ENCODE measurements at places on chromosomes 2 and 18. TPM values are rescaled to one million over a fixed set of nuclear protein-coding genes. Genes with fewer than 3 reads are reported as not detected.

The C2orf66 gene
- total RNA-seq = not detected

- peaks cover 8% of the 10 kb centered on the region for H3K4me1 ChIP-seq
- no peak overlapping the region for H3K4me3 ChIP-seq
- H3K27ac ChIP-seq = no peak overlapping the region
- no peaks in the 10 kb centered on the region for H3K27me3 ChIP-seq
Observed at GRCh38 chr2:32666704-32667103, 38.9 kb downstream of the TTC27 start.

The FECH gene
- total RNA-seq = 28.8 TPM

GRCh38 chr18:13378150-13378549 lies 159.6 kb downstream of the LDLRAD4 start:
- H3K27ac ChIP-seq = peak overlapping the region; percentile 96
- no peaks in the 10 kb centered on the region for H3K27me3 ChIP-seq
- H3K4me3 ChIP-seq = peak overlapping the region; percentile 56
- H3K36me3 ChIP-seq = peaks cover 1% of the 10 kb centered on the region
- peaks cover 91% of the 10 kb centered on the region for H3K4me1 ChIP-seq

DNA sequence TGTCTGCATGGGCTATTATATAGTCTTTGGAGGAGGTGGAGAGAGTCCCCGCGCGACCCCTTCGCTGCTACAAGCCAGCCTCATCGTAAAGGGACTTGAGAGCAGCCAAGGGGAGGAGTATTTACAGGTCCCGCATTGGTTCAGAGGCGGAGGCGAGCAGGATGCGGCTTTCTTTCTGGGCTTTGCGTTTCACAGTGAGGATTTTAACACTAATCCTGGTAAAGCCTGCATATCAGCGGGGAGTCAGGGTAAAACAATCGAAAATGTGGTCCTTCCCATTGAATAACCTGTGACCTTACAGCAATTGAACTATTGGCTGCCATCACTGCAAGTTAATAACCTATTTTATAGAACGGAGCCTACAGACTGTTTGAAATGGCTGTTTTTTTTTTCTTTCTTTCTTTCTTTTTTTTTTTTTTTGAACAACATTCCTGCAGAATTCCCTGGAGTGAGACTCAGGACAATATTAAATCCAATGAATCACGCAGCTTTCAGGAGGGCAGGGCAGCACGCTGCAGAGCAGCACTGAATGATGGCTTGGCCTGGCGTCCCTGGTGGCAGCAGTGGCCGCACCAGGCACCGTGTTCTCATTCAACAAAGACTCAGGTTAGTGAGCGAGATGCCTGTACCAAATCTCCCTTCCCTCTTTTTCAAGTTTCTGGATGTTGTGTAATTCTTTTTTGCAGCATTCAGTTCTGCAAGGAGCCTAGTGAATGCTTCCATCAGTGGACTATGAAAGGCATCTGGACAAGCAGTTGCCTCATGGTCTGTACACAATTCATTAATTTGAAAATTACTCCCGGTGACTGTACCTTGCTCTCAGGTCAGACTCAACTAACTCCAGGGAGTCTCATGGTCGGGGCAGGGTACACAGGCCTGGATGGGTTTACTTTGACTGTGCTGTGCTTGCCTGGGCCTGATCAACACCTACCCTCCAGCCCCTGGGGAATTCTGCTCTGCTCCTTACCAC lies 19.8 kb downstream of the SMIM21 start:
- peaks cover 12% of the 10 kb centered on the region for H3K27me3 ChIP-seq
- H3K36me3 ChIP-seq = no peaks in the 10 kb centered on the region
- no peak overlapping the region for H3K27ac ChIP-seq
- H3K4me1 ChIP-seq = peaks cover 13% of the 10 kb centered on the region
- no peak for DNase-seq

DNA sequence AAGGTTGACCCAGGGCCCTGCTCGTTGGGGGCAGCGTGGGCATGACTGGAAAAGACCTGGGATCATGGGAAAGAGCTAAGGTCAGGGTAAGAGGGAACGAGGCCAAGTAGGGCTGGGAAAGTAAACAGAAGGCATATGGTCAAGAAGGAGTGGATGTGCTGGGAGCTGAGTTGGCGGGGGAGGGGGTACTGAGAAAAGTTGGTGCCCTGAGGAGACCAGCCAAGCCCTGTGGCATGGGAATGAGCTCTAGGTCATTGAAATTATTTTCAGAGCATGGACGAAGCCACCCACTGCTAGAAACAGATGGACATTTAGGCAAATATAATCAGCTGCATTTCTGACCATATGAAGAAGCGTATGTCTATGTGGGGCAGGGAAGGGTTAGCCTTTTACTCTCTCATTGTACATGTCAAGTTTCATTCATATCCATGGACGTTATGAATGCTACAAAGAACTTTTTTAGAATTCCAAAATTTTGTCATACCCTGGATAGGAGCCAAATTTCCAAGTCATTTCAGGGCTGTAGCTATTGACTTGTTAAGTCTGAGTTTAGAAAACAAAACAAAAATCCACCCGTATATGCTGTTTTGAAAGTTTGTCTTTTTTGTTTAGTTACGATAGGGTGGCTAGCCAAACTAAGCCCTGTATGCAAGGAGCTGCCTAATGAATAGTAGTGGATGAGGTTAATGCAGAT lies 19.1 kb downstream of the MAPRE2 start:
- peaks cover 52% of the 10 kb centered on the region for H3K4me1 ChIP-seq
- H3K27ac ChIP-seq = no peak overlapping the region
- H3K36me3 ChIP-seq = peaks cover 3% of the 10 kb centered on the region
- no peak overlapping the region for H3K4me3 ChIP-seq
- DNase-seq = no peak

GRCh38 chr2:8611700-8612099 lies 70.2 kb upstream of the ID2 start:
- H3K27me3 ChIP-seq = peaks cover 3% of the 10 kb centered on the region
- no peaks in the 10 kb centered on the region for H3K36me3 ChIP-seq
- no peak overlapping the region for H3K4me3 ChIP-seq
- H3K27ac ChIP-seq = no peak overlapping the region

- H3K4me1 ChIP-seq = peaks cover 12% of the 10 kb centered on the region
- H3K27me3 ChIP-seq = no peaks in the 10 kb centered on the region
- no peak overlapping the region for H3K4me3 ChIP-seq
- no peak overlapping the region for H3K27ac ChIP-seq
- DNase-seq = no peak
- H3K36me3 ChIP-seq = no peaks in the 10 kb centered on the region
Observed at GRCh38 chr2:12602661-12603060, 114.1 kb upstream of the TRIB2 start.

- H3K4me3 ChIP-seq = no peak overlapping the region
- DNase-seq = no peak
- no peaks in the 10 kb centered on the region for H3K36me3 ChIP-seq
- no peaks in the 10 kb centered on the region for H3K27me3 ChIP-seq
- no peaks in the 10 kb centered on the region for H3K4me1 ChIP-seq
- no peak overlapping the region for H3K27ac ChIP-seq
Observed at GRCh38 chr2:52697690-52698089, 1069.9 kb upstream of the CHAC2 start.

- no peak overlapping the region for H3K4me3 ChIP-seq
- no peak for DNase-seq
- no peaks in the 10 kb centered on the region for H3K36me3 ChIP-seq
Observed at GRCh38 chr2:9029721-9030120, 26.2 kb upstream of the MBOAT2 start.

DNA sequence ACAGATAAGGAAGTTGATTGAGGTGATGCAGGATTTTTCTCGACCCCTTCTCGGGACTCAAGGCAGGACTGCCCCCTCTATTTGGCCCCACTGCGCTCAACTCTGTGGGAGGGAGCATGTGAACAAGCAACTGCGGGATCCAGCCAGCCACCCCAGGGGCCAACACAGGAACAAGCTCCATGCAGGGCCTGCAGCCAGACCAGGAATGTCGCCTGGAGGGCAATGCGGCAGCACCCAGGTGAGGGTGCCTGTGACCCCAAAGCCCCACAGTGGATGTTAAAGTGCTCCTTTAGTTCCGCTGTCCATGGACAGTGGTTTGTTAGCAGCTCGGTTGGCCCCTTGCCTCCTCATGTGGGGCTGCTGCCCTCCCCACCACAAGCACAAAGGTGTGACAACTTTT lies 57.1 kb downstream of the HRH4 start:
- DNase-seq = no peak
- H3K4me3 ChIP-seq = no peak overlapping the region
- H3K27me3 ChIP-seq = no peaks in the 10 kb centered on the region
- no peak overlapping the region for H3K27ac ChIP-seq

The UGT1A5 gene
- not detected for total RNA-seq

DNA sequence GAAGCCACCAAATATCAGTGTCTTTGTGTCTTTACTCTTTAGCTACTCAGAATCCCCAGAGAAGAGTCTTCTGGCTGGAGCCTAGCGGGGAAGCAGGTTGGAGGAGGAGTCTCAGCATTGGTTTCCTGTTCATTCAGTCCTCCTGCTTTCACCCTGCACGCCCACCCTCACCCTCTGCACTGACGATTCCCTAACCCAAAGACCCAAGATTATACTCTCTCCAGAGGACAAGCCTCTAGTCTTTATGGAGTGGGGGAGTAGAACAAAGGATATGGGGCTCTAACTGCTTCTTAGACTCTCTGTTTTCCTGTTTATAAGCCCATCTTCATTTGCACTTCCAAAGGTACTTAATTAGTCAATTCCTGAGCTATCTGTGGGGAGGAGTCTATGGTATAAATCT lies 338.8 kb downstream of the AGPS start:
- DNase-seq = no peak
- H3K27me3 ChIP-seq = peaks cover 19% of the 10 kb centered on the region
- no peaks in the 10 kb centered on the region for H3K36me3 ChIP-seq
- H3K27ac ChIP-seq = no peak overlapping the region
- H3K4me1 ChIP-seq = peaks cover 3% of the 10 kb centered on the region
- H3K4me3 ChIP-seq = no peak overlapping the region

- no peaks in the 10 kb centered on the region for H3K36me3 ChIP-seq
- H3K4me1 ChIP-seq = no peaks in the 10 kb centered on the region
- H3K4me3 ChIP-seq = no peak overlapping the region
- DNase-seq = no peak
Observed at GRCh38 chr2:236085647-236086046, 82.5 kb downstream of the GBX2 start.

DNA sequence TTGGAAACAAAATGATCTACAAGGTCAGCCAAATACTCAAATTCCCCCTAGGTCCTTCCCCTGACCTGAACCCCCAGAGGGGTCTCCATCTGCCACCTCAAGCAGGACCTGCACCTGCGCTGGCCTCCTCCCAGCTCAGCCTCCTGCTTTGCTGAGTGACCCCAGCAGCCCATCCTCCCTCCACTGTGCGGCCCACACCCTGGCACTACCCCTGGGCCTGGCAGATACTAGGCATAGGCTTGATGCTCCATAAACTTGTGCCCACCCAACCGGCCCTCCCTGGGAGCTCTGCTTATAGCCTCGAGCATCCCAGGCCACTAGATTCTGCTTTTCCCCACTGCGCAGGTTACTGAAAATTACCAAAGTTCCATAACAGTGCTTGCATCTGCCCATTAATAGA lies 156.2 kb downstream of the HDAC4 start:
- H3K4me1 ChIP-seq = peaks cover 39% of the 10 kb centered on the region
- H3K27ac ChIP-seq = no peak overlapping the region
- DNase-seq = no peak
- H3K36me3 ChIP-seq = peaks cover 2% of the 10 kb centered on the region

The NAGK gene
- total RNA-seq = 38.7 TPM
